ENCODE measurements at places on chromosomes 16 and 17. TPM values are rescaled to one million over a fixed set of nuclear protein-coding genes. Genes with fewer than 3 reads are reported as not detected.

The CLEC19A gene
- total RNA-seq: not detected

The TEX19 gene
- total RNA-seq: not detected

The STAC2 gene
- not detected for total RNA-seq

DNA sequence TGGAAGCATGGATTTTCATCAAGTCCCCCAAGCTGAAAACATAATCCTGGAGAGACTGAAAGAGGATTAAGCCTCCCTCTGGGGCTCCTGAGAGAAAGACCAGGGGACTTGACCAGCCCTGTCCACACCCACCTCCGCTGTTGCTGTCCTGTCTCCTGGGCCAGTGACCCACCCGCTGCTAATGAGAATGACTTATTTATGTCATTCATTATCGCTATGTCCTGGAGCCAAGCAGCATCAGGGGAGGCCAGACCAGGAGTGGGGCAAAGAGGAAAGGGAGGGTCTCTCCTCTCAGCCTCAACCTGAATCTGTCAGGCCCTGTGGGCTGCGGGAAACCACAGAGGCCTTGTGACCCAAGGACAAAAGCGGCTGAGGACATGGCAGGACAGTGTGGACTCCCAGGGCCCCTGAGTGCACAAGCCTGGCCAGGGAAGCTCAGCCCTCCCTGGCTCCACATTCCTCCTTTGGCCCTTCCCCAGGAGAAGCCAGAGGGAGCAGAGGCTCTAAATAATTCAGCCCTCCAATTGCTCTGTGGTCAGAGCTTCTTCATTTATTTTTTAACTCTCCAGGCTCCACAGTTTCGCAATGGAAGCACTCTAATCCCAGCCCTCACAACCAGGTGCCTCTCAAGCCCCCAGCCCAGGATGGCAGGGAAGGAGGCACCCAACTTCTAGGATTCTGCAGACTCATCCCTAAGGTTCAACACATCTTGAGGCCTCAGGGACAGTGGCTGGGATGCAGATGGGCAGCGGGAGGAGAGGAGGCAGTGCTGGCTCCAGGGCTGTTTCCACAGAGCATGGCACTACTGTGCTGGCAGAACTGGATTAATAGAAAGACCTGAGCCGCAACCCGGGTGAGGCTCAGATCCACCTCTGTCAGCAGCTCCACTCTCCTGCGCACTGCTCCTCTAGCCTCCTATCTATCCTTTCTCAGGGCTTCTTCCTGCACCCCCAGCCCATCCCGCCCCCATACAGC is 19.1 kb downstream of the CUEDC1 start:
- DNase-seq: no peak

- no peak for DNase-seq
Measured at GRCh38 chr17:43515656-43516055, 30.5 kb downstream of the ETV4 start.

- no peak for DNase-seq
Measured at GRCh38 chr17:13484020-13484419, 117.7 kb downstream of the HS3ST3A1 start.

The CCL8 gene
- total RNA-seq: not detected

- DNase-seq: no peak
Measured at GRCh38 chr16:3587547-3588110, 10.4 kb upstream of the NLRC3 start.

The PLXDC1 gene
- 17.9 TPM for total RNA-seq

The CDH15 gene
- total RNA-seq: not detected

- no peak for DNase-seq
Measured at GRCh38 chr17:39688475-39688835, 598 bp upstream of the PGAP3 start.

- no peak for DNase-seq
Measured at GRCh38 chr16:69250081-69250480, 61.1 kb upstream of the VPS4A start.

GRCh38 chr17:4940555-4941318 is 669 bp downstream of the RNF167 start:
- DNase-seq: peak; percentile 80

GRCh38 chr16:66473051-66473571 is 46.0 kb downstream of the BEAN1 start:
- DNase-seq: no peak

- DNase-seq: no peak
Measured at GRCh38 chr17:60445144-60445543, 22.9 kb downstream of the CHCT1 start.

DNA sequence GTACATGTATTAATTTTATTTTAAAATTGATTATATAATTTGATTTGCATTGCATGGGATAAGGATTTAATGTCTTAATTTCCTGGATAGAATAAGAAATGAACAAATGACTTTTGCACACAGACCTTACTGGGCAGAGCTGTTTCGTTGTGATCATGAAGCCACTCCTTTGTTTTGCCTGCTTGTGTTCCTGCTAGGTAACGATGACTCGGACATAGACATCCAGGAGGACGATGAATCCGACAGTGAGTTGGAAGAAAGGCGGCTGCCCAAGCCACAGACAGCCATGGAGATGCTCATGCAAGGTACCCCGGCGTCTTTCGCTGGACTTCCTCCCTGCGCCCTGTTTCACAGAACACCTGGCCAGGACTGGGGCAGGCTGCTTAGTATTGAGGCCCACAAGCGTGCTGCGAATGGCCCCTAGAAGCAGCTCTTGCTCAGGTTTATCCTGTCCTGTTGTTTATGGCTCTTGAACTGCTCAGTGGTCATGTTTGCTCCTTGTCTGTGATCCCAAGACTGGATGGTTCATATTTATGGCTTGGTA is 29.6 kb downstream of the CLUAP1 start:
- no peak for DNase-seq

DNA sequence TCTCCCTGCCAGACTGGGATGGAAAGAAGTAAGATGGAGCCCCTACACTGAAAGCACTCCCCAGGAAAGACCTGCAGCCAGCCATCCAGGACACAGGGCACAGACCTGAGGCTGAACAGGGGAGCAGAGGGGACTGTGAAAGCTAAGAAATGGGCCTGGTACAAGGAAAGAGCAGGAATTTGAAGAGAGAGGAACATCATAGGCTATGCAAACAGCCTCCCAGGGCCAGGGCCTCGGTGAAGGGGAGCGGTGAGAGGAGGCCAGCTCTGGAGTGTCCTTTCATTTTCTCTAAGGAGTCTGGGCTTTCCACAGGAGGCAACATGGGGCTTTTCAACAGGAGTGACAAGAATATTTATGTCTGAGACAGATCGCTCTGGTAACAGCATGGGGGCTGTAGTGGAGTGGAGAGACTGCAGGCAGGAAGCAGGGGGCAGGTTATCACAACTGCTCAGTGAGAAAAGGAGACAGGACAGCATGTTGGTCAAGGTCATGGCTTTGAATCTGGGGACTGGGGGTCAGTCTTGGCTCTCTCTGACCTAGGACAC is 50.1 kb downstream of the TOM1L2 start:
- DNase-seq: no peak

GRCh38 chr16:82061861-82062525 is 26.9 kb downstream of the HSD17B2 start:
- DNase-seq: no peak

DNA sequence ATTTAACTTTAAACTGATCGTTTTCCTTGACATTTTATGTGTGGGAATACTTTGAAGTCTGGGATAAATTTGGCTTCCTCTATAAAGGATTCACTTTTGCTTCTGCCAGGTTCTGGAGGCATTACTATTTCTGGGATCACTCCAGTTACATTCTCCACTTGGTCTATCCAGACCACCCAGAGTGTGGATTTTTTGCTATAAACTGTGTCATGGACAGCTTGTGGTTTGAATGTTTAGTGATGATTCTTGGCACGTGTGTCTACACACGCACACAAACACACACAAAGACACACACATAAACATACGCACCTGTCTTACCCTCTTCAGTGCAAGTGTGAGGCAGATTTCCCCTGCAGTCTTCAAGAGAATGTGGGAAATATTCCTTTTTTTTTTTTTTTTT is 27.4 kb upstream of the MSI2 start:
- no peak for DNase-seq

GRCh38 chr16:48194828-48195556 is 39.2 kb upstream of the ABCC12 start:
- no peak for DNase-seq

DNA sequence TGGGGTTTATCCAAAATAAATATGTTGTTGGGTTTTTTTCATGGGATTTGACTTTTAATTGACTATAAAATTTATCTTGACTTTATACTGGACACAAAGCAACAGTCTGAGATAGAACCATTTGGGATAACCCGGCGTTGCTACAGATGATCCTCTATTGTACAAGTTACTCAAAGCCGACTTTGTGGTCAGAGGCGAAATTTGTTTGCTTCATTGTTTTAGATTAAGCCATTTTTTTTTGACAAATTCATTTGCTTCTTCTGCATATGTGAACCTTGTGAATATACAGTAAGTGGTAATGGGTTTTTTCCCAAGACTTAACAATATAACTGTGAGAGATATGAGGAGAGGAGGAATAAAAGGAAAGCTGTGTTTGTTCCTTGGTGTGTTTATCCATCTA is 11.8 kb downstream of the MYO1D start:
- no peak for DNase-seq

GRCh38 chr16:56814537-56815432 is 50.2 kb upstream of the SLC12A3 start:
- no peak for DNase-seq

DNA sequence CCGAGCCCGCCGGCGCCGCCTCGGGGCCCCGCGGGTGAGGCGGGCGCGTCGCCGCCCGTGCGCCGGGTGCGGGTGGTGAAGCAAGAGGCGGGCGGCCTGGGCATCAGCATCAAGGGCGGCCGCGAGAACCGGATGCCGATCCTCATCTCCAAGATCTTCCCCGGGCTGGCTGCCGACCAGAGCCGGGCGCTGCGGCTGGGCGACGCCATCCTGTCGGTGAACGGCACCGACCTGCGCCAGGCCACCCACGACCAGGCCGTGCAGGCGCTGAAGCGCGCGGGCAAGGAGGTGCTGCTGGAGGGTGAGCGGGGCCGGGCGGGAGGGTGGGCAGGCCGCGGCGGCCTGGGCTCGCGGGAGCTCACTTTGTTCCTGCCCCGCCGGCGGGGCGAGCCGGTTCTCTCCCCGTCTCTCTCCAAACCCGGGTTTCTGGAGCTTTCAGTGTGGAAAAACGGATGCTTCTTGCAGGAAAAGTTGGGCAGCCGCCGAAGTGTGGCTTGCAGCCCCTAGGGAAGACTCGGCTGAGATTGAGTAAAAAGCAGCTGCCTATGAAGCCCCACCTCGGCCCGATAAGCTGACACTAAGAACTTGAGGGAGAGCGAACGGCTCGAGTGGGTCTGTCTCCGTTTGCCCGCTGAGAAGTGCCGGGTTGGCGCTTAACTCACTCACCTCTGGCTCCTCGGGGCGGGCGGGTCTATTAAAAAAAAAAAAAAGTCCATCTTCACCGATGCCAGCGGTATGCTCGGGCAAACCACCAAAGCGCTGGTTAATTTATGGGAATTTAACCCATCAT is 677 bp downstream of the SNTB2 start:
- DNase-seq: peak; percentile 75

DNA sequence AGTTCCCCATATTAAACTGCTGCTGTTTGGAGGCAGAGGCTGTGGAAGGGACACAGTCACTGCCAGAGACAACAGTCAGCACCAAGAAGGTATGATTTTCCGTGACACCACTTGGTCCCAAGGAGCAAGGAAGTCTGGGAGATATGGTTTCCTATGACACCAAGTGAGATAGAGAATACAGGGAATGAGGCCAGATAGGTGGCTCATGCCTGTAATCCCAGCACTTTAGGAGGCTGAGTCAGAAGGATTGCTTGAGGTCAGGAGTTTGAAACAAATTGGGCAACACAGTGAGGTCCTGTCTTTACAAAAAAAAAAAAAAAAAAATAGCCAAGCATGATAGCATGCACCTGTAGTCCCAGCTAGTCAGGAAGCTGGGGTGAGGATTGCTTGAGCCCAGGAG is 90.8 kb downstream of the ABCC12 start:
- DNase-seq: no peak

The PRSS27 gene
- 1.9 TPM for total RNA-seq

GRCh38 chr17:7849130-7849750 is 5.6 kb upstream of the TMEM88 start:
- DNase-seq: no peak

GRCh38 chr16:23453338-23454052 is 506 bp upstream of the COG7 start:
- DNase-seq: no peak

The ST6GALNAC2 gene
- 3.9 TPM for total RNA-seq

- DNase-seq: no peak
Measured at GRCh38 chr16:73018821-73019456, 29.0 kb downstream of the ZFHX3 start.

GRCh38 chr17:7610641-7611040 is 4.1 kb downstream of the FXR2 start:
- no peak for DNase-seq

- DNase-seq: no peak
Measured at GRCh38 chr16:59758848-59759247, 1024.7 kb upstream of the GOT2 start.

The FA2H gene
- total RNA-seq: not detected

DNA sequence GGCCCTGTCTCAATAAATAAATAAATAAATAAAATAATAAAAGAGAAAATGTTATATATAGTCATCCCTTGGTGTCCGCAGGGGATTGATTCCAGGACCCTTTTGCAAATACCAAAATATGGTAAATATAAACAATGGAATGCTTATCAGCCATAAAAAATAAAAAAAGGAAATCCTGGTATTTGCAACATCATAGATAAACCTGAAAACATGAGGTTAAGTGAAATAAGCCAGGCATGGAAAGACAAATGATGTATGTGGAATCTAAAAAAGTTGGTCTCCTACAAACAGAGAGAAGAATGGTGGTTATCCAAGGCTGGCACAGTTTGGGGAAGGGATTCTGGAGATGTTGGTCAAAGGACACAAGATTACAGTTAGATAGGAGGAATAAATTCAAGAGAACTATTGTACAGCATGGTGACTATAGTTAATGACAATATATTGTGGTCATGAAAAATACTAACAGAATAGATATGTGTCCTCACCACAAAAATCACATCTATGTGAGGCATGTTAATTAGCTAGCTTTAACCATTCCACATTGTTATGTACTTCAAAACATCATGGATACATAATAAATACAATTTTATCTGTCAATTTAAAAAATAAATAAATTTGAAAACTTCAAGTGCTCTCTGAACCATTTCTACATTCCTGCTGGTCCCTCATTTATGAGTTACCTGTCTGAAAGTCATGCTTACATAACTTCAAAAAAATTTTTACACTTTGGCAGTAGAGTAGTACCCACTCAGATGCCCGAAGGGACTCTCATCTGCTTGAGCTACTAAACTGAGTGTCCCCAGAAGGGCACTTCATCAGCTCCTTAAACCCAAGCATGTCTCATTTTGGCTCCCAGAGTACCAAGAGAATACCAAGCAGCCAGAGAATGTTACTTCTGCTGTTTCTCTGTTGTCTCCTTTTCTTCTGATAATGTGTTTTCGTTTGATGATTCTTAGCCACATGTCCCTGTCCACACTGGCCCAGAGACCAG is 26.6 kb downstream of the N4BP1 start:
- no peak for DNase-seq

The SLC16A11 gene
- 1.2 TPM for total RNA-seq

- DNase-seq: no peak
Measured at GRCh38 chr16:28110074-28110473, 46.6 kb upstream of the GSG1L start.

The HYDIN gene
- total RNA-seq: not detected

GRCh38 chr16:12303653-12304052 is 327.1 kb downstream of the SNX29 start:
- no peak for DNase-seq
